Effector CD4-positive, alpha-beta T cell (primary cell): ENCODE measurements at places on chromosomes 7 and 10.

DNA sequence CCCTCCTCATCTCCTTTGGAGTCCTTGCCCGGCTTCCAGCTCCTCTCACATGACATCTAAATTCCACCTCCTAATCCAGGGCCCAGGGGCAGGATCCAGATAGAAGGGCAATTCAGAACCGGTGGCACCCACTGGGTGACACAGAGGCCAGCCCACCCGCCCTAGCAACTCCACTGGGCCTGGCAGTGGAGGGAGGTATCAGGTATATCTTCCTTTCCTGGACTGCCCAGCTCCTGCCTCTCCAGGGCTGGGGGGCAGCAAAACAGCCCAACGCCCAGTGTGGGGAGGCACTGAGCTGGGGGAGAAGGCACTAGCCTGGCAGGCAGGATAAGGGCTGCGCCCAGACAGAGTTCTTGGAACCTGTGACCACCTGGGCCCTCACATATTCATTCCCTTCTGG, 10.4 kb upstream of the TRIM8 start:
- DNase-seq: no peak

- DNase-seq: no peak
These were observed 15.1 kb downstream of the ITGA8 start for GRCh38 chr10:15704581-15704968.

DNA sequence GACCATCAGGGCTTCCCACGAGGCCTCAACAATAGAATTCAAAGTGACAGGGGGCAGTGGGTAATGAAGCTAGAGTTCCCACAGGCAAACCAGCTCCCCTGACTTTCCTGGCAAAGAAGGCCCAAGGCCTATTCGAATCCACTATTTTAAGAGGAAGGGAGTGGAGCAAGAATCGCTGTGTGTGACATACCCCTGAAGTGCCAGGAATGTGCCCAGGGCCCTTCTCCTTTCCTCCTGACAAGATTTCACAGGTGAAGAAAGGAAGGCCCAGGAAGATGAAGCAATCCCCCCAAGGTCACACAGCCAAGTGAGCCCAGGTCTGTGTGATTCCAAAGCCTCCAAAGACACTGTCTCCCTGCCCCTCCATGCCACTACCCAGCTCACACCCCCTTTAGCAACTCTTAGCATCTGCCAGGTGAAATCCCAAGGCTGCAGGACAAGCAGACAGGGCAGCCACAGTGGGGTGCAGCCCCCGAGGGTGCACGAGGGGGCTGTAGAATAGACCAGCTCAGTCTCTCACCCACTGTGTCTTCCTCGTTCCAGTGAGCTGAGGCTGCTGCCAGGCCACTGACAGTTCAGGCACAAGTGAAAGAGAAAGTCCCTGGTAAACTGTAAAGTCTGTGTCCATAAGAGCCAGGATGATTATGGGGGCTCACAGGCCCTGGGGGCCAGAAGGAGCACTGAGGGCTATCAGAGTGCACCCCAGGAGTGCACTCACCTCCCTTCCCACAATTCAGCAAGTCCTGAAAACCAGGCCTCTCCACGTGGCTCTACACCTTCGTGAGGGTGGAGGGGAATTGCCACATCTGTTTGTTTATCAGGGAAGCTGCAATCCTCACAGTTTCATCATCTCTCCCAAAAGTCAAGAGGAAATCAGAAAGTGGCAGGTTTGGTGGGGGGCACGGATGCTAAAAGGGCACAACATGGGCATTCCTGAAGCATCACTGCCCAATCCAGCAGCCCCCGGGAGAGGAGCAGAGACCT, 70.8 kb upstream of the ZMIZ1 start:
- no peak for DNase-seq

DNA sequence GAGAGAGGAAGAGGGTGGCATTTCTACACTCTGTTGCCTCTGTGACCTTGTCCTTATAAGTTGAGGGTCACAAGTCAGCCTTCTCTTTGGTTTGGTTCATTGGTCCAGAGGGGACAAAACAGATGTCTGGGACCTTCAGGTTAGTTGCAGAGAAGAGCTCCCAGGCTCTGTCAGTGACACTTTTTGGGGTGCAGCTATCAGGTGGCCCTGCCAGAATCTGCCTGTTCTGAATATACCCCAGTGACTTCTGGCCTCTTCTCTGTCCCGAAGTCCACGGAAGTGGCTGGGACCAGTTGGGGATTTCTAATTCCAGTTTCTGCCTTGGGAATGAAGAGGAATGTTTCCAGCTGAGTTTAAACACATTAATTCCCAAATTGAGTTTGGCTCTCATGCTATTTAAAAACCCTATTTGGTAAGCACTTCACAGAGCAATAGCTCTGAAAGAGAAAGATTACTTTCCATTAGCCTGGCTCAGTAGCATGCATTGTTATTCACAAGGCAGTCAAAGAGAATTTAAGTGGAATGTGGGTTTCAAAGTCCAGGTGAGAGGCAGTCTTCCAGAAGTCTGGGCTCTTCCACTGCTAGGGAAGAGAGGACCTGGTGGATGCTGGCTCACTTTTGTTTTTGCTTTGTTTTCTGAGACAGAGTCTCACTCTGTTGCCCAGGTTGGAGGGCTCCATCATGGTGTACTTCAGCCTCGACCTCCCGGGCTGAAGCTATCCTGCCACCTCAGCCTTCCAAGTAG, 237.8 kb upstream of the GALNT17 start:
- no peak for DNase-seq

DNA sequence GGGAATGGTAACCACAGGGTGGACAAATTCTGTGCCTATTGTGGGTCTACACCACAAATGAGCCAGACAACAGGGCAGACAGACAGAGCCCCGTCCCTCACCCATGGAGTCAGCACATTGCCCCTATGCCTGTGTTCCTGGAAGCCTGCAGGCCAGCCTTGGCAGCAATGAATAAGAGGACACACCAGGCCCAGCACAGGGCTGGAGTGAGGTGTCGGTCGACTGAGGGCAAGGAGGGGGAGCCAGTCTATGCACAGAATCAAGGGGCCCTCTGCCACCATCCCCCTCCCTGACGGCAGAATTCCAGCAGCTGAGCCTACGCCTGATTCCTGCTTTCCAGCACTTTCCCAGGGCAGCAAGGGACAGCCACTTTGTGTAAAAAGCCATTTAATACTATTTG, 98.2 kb downstream of the CALN1 start:
- no peak for DNase-seq

DNA sequence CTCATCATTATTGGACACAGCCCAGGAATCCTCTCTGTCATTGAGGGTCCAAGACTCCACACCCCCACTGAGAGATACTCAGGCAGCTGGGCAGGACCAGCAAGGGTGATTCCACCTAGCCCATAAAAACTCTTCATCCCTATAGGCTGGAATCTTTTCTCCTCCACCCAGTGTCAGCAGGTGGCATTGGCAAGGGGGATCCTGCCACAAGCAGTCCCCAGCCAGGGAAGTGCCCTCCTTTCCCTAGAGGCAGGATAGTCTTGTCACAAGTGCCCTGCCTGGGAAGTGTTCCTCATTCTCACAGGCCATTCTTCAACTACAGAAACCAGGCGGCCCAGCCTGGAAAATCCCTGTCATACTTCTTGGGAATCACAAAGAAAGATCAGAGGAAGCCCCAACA, 533.6 kb downstream of the GRID1 start:
- no peak for DNase-seq

- DNase-seq: no peak
These were observed 78.8 kb upstream of the VOPP1 start for GRCh38 chr7:55651057-55651456.

GRCh38 chr10:132848951-132849545, 63.1 kb upstream of the NKX6-2 start:
- no peak for DNase-seq

GRCh38 chr7:101099969-101100781, 14.9 kb downstream of the TRIM56 start:
- no peak for DNase-seq

DNA sequence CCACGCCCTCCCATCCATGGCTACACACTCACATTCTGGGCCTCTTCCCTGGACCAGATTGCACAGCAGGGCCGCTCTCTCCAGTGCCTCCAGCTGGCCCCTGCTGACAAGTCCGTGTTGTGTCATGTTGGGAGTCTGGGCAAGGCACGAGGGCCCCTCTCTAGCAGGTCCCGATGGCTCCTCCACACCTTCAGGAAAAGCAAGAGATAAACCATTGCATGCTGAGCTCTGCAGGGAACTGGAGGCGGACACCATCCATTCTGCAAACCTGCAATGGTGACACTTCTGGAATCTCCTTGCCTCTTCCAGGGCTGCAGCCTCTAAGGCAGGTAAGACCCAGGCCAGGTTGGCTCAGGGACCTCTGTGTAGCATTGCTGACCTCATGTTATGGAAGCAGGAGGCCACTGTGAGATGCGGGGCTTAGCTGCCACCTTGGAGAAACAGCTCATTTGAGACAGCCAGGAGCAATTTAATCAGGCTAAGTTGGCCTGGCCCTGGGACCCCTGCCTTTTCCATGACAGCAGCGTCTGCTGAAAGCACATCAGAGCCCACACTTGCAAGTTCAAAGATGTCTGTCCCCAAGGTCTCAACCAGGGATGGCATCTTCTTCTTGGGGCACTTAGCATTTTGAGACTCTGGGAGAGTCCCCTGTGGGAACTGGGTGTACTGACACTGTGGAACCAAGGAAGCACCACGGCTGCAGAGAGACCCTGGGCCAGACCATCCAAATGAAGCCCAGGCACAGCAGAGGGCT, 34.2 kb upstream of the LEP start:
- DNase-seq: no peak

GRCh38 chr7:79377097-79377496, 76.4 kb downstream of the MAGI2 start:
- DNase-seq: no peak

DNA sequence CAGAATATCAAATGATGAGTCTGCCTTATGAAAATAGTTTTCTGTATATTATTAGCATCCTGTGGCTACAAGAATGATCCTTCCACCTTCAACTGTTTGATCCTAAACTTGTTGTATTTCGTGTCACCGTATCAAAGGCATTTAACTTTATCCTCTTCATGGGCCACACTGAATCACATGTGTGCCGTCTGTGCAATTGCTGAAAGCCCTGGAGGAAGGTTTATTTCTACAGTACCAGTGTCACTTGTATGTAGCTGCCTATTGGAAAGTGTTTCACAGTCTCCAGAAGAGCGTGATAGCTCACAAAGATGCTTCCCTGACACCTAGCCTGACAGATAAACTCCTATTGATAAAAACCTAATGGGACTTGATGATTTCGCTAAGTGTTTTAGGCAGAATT, 94.5 kb downstream of the ITGA8 start:
- no peak for DNase-seq

DNA sequence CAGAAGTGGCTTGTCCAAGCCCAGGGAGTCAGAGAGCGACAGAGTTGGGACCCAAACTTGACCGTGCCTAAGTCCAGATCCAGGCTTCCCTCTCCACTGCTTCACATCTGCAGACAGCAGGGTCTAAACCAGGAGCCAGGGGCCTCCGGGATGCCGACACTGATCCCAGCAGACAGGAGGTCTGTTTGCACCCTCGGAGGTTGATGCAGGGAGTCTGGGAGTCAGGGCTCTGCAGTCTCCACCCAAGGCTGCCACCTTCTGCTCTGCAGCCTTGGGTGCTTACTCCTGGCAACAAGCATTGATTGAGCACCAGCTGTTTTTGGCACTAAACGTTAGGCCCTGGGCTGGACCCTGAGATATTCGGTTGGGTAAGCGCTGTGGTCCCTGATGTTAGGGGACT, 21.0 kb downstream of the ELFN1 start:
- DNase-seq: no peak

- no peak for DNase-seq
These were observed 10.8 kb upstream of the RAMP3 start for GRCh38 chr7:45146531-45147379.

GRCh38 chr10:69449841-69450240, 1.4 kb upstream of the TSPAN15 start:
- peak; percentile 37 for DNase-seq

DNA sequence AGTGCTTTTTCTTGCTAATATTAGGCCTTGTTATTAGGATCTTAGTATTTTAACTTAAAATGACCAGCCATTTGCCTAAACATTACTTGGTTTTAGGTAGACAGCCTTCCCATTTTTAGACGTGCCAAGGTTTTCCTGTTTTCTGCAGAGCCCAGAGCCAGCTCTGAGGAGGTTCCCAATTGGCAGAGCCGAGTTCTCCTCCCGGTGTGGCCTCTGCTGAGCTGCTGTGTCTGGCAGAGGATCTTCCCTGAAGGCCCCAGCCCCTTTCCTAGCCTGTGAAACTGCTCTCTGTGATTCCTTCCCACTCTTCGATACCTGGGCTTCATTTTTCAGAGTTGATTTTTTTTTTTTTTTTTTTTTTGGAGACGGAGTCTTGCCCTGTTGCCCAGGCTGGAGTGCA, 91.4 kb downstream of the EEPD1 start:
- DNase-seq: no peak

DNA sequence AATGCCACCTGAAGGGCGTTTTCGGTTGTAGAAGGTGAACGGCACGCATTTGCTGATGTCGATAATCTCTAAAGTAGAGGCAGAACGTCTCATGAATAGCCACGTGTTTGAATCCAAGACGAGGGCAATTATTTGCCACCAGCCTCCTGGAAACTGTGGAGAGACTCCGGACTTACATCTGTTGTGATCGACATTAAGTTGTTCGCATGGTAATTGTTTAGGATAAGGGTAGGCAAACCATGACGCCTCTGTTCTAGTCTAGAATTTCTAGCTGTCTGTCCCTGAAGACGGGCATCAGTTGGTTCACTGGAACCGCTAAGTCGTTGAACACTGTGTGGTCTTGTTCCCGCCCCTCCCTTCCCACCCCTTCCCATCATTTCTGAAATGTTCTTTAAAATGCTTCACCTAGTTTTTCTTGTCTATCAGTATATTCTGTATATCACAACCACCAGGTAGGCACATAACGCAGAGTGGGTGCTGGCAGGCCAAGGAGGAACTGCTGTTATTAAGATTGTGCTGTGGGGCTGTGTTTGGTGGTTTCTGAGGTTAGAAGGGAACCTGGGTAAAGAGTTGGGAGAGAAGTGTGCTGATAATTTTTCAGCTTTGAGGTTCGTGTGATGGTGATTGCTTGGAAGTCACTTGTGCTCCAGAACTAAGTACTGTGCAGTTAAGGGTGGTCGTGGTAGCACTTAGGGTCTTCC, 1.2 kb downstream of the UBE3C start:
- DNase-seq: no peak

GRCh38 chr10:102802920-102803534, 34.2 kb downstream of the CYP17A1 start:
- DNase-seq: no peak

DNA sequence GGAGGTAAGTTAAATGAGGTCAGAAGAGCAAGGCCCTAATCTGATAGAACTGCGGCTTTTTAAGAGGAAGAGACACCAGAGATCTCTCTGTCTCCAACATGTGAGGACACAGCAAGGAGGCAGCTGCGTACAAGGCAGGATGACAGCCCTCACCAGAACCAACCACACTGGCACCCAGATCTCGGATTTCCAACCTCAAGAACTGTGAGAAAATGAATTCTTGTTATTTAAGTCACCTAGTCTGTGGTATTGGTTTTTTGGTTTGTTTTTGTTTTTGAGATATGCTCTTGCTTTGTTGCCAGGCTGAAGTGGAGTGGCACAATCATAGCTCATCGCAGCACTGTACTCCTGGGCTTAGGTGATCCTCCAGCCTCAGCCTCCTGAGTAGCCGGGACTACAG, 127.2 kb downstream of the DLG5 start:
- no peak for DNase-seq

GRCh38 chr7:57482-58255, 134.7 kb upstream of the FAM20C start:
- no peak for DNase-seq

GRCh38 chr10:64733980-64734379, 1212.8 kb downstream of the REEP3 start:
- no peak for DNase-seq
